COR-L47 (cell line): ENCODE measurements at places on chromosomes 5 and 9.

DNA sequence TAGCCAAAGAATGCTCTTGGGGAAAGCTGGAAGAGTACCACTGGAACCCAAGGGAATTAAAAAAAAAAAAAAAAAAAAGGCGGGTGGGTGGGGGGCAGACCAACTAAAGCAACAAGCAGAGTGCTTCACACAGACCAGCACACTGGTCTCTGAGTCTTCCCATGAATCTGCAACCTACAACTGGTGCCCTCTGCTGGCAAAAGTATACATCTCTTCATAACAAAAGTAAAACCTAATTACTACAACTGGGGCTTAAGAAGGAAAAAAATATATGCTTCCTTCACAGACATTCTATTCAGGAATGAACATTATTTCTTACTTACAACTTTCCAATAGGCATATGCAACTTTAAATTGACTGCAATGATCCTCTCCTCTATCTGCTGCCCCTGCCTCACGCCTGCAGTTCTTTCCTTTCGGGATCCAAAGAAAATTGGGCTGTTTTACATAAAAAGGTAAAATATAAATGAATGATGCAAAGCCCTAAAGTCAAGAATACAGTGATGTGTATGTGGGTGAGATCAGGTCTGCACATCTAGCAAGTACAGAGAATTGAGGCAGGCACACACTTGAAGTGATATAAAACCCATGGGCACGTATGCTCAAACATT lies 7.2 kb upstream of the KLHL3 start:
- peak; percentile 71 for DNase-seq

GRCh38 chr5:169067751-169068173 lies 233.2 kb downstream of the SLIT3 start:
- DNase-seq = no peak

- peak; percentile 85 for DNase-seq
These were observed at the start of gene DMAC1 for GRCh38 chr9:7799234-7799943. Gene DMAC1, minus strand, starts transcription at chr9:7799778. Its CDS starts 44 bp downstream, at chr9:7799734.

DNA sequence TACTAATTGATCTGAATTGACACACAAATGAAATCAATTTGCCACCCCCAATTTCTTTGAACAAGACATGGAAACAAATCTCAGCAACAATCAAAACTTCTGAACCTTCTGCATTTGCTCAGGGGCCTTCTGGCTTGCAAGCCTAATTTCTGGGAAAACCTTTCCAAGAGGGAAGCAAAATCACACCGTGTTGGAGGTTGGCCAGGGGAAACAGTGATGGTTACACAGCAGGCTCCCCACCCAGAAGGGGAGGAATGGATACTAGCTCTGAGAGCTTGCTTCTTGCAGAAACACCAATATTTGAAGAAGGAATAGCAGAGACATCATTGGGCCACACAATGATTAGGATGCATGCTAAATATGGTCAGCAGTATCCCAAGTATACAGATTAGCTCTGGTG lies 488.6 kb upstream of the TRPC7 start:
- DNase-seq = no peak

- no peak for DNase-seq
These were observed 659.3 kb downstream of the ACTL7B start for GRCh38 chr9:108196332-108197007.

GRCh38 chr5:27450607-27451006 lies 412.2 kb upstream of the CDH9 start:
- DNase-seq = no peak

DNA sequence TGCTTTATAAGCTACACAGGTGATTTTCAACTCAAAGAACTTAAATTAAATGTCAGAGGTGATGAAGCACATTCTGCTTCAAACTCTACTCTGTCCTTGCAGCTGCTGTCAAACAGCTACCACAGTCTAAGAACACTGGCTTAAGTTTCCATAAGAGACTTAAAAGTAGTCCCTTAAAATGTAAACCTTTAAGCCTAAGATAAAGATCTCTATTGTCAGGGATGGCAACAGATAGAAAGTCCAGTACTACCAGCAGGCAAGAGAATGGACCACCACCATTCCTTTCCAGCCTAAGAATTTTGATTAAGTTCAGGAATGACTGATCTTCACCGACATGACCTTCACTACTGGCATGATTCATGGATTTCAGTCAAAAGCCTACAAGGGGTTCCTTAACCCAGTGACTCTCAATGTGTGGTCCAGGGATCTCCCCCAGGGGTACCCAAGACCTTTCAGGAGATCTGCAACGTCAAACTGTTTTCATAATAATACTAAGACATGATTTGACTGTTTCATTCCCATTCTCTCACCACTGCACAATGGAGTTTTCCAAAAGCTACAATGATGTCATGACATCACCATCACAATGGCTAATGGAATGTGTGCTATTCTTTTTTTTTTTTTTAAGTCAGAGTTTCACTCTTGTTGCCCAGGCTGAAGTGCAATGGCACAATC lies 41.1 kb upstream of the PLPP6 start:
- no peak for DNase-seq

GRCh38 chr9:109411069-109411761 lies 86.9 kb downstream of the PTPN3 start:
- DNase-seq = no peak

- peak; percentile 73 for DNase-seq
These were observed 617.6 kb downstream of the TLR4 start for GRCh38 chr9:118321788-118322187.

DNA sequence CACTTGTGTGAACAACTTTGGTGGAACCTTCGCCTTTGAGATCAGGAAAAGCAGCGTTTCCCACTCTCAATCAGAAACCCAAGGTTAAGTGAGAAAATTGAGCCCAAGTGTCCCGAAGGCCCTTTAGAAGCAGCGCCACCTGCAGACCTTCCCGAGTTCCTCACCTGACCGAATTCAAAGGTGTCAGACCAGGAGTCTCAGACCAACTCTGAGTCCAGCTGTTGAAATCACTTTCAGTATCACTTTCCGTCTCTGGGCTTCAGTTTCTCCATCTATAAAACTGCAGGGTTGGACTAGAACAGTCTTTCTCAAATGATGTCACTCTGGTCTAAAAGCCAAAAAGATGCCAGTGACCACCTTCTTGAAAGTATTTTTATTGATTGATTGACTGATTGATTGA lies 31.7 kb upstream of the GRHPR start:
- no peak for DNase-seq

GRCh38 chr5:88503041-88503345 lies 234.3 kb upstream of the TMEM161B start:
- DNase-seq = no peak

DNA sequence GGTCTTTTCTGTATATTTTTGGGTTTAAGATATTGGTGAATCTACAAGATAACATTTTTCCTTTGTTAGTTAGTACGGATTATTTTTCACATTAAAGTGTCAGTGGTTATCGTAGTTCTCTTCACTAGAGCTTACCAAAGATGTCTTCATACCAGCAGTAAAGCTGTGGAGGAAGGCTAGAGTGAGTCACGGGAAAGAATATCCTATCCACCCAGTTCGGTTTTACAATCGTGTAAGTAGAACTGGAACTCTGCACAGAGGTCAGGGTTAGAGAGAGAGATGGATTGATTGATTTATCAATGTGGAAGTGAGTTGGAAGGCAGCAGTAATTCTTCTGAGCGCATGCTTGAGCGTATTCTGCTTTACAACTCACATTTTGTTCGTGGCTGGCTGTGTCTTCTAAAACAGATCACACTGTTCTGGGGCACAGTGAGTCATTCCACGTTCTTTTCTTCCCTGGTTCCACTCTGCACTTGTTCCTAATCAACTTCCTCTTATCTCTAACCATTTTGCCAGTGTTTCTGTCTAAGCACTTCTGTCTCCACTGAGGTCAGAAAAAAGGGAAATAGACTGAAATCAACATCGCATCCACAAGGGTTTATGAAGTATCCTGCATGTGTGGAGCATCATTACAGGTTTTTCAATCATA lies 86.5 kb upstream of the ARRDC3 start:
- DNase-seq = no peak

GRCh38 chr5:136046246-136046645 lies 17.5 kb downstream of the TGFBI start:
- no peak for DNase-seq

- no peak for DNase-seq
These were observed 59.0 kb upstream of the ITGA1 start for GRCh38 chr5:52728686-52729085.

DNA sequence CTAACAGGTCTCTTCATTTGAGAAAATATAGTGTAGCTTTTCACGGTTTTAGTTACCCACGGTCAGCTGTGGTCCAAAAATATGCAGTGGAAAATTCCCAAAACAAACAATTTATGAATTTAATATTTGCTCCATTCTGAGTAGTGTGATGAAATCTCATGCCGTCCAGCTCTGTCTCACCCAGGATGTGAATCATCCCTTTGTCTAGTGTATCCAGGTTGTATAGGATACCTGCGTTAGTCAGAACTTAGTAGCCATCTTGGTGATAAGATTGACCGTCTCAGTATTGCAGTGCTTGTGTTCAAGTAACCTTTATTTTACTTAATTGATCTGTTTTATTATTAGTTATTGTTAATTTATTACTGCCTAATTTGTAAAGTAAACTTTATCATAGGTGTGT lies 41.1 kb downstream of the NDUFS4 start:
- DNase-seq = no peak
